Right atrium auricular region (tissue), 2 donors: ENCODE measurements at places on chromosomes 3 and 15. TPM values are rescaled to one million over a fixed set of nuclear protein-coding genes. Genes with fewer than 3 reads are reported as not detected.

DNA sequence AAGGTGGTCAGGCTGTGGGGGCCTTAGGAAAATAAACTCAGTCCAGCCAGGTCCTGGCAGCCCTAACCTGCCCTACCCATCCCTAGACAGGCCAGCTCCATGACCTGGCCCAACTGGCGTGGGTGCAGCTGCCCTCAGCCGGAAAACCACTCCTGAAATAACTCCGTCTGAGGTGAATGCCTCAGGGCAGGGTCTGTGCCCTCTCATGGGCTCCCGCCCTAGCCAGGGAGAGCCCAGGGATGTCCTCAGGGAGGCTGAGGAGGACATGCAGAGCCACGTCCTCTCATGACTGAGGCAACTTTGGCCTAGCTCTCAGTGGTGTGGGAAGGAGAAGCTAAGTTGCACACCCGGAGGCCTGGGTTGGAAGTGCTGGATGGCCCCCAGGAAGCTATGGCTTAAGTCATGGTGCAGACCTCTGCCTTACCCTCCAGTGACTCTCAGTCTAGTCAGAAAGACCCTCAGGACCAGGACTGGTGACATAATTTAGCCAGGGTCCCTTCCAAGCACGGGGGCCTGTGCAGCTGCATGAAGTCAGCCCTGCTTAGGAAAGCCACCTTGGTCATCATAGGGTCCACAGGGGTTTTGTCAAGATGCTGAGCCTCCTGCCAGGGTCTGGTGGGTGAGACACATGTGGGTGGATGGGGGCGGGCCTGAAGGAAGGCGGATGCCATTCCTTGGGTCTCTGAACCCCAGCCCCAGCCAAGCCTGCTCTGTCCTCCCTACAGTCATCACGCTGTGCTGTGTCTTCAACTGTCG is 7.4 kb downstream of the TMIE start:
- H3K4me3 ChIP-seq: no peak overlapping the region
- no peaks in the 10 kb centered on the region for H3K27me3 ChIP-seq
- no peak for DNase-seq
- no peak overlapping the region for H3K27ac ChIP-seq
- no peaks in the 10 kb centered on the region for H3K4me1 ChIP-seq
- H3K36me3 ChIP-seq: no peaks in the 10 kb centered on the region

Gene GORASP1
- total RNA-seq: 34.3 TPM

Gene TKT
- 48.8 TPM for total RNA-seq

Gene GMPPB
- 12.0 TPM for total RNA-seq

GRCh38 chr3:172629470-172629869 is 81.4 kb downstream of the NCEH1 start:
- H3K4me3 ChIP-seq: no peak overlapping the region
- DNase-seq: no peak
- H3K27ac ChIP-seq: no peak overlapping the region
- H3K36me3 ChIP-seq: peaks cover 14% of the 10 kb centered on the region
- no peaks in the 10 kb centered on the region for H3K27me3 ChIP-seq

- peak; percentile 70 for DNase-seq
- H3K36me3 ChIP-seq: no peaks in the 10 kb centered on the region
- peaks cover 16% of the 10 kb centered on the region for H3K4me1 ChIP-seq
- peak overlapping the region; percentile 43 for H3K27ac ChIP-seq
Observed at GRCh38 chr3:55571913-55572312, 84.8 kb upstream of the WNT5A start.

GRCh38 chr3:172125053-172125452 is 85.7 kb downstream of the FNDC3B start:
- peak overlapping the region; percentile 80 for H3K27ac ChIP-seq
- no peak for DNase-seq
- no peaks in the 10 kb centered on the region for H3K27me3 ChIP-seq
- H3K4me1 ChIP-seq: peaks cover 71% of the 10 kb centered on the region
- peaks cover 10% of the 10 kb centered on the region for H3K36me3 ChIP-seq
- no peak overlapping the region for H3K4me3 ChIP-seq

DNA sequence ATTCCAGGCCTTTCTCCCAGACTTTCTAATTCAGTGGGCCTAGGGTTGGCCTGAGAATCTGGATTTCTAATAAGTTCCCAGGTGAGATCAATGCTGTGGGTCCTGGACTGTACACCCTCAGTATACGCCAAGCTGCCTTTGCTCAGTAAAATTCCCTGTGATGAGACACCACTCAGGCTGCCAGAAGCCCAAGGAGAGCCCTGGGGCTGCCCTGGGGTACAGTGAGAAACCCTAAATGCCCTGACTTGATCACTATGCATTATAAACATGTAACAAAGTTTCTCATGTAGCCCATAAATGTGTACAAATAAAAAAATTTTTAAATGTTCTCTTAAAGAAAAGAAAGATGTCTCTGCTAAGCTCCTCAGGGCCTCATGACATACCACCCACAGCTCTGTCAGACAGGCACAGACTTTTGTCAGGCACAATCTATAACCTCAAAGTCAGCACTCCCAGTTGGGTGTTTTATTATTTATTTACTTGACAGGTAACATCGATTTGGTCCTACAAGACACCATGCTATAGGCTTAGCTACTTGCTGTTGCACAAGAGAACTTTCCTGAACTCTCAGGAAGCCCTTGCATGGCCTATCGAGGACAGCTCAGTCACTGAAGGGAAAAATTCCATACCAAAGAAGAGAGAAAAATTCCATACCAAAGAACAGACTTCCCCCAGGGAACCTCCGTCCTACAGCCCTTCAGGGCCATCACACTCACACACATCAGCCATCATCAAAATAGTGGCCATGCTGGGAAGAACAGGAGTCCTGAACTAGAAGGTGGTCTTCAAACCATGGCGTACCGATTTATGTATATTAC is 22.7 kb downstream of the LARP6 start:
- H3K4me3 ChIP-seq: no peak overlapping the region
- peaks cover 28% of the 10 kb centered on the region for H3K36me3 ChIP-seq
- no peak overlapping the region for H3K27ac ChIP-seq
- H3K27me3 ChIP-seq: no peaks in the 10 kb centered on the region
- H3K4me1 ChIP-seq: peaks cover 15% of the 10 kb centered on the region

Gene ACOX2
- 11.5 TPM for total RNA-seq

Gene SLC6A1
- total RNA-seq: 1.3 TPM

DNA sequence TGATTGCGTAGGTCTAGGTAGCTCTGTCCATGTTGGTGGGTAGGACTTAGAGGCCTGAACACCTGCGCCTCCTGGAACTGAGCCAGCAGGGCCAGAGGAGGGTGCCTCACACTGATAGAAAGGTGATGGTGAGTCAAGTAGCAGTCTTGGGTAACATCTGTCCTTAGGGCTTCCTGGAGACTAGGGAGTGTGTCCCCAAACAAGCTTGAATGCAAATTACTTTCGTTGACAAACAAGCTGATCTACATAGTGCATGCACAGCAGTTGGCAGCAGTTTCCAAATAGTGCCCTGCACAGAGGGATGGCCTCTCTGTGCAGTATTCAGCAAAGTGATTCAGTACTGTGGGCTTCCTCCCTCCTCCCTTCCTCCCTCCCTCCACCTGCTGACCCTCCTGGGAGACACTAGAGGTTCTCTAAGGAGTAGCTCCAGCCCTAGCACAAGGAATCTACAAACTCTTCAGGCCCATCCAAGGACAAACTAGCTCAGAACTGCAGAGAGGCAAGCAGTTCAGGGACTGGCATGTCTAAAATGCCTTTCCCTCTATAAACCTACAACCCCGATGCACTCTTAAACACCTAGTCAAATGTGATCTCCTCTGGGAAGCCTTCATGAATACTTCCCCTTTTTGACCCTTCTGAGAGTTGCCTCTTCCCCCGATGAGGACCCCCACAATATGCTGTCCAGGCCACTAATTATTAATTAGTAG is 61.0 kb downstream of the TLE3 start:
- no peak overlapping the region for H3K27ac ChIP-seq
- H3K27me3 ChIP-seq: no peaks in the 10 kb centered on the region
- no peaks in the 10 kb centered on the region for H3K4me1 ChIP-seq
- DNase-seq: no peak
- H3K4me3 ChIP-seq: no peak overlapping the region
- no peaks in the 10 kb centered on the region for H3K36me3 ChIP-seq

GRCh38 chr3:107432646-107433045 is 55.4 kb downstream of the CCDC54 start:
- no peaks in the 10 kb centered on the region for H3K27me3 ChIP-seq
- H3K4me3 ChIP-seq: peak overlapping the region; percentile 87
- DNase-seq: no peak

Gene SELENOT
- 137 TPM for total RNA-seq

GRCh38 chr3:52534281-52535183 is 875 bp upstream of the NT5DC2 start:
- H3K36me3 ChIP-seq: no peaks in the 10 kb centered on the region
- H3K4me1 ChIP-seq: peaks cover 84% of the 10 kb centered on the region
- H3K27me3 ChIP-seq: no peaks in the 10 kb centered on the region
- peak overlapping the region; percentile 89 for H3K27ac ChIP-seq
- H3K4me3 ChIP-seq: peak overlapping the region; percentile 50
- DNase-seq: peak; percentile 72

Gene COL6A5
- total RNA-seq: not detected

Gene DGKG
- total RNA-seq: 25.1 TPM

DNA sequence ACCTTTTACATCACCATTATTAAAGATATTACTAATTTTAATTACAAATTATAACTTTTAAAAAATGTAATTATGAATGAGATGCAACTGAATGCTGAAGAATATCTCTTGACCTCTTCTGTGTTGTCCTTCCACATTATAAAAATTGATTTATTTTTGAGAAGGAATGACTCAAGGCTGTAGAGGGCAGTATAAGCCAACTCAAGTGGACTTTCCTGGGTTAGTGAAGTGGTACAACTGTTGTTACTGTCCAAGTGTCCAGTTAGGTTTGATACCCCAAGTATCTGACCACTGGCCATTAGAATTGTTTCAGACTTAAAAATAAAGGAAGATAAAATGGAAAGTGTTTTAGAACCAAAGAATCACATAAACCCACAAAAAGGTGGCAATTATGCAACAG is 51.9 kb downstream of the BBX start:
- no peaks in the 10 kb centered on the region for H3K4me1 ChIP-seq
- DNase-seq: no peak
- no peak overlapping the region for H3K27ac ChIP-seq
- no peaks in the 10 kb centered on the region for H3K27me3 ChIP-seq

Gene CAMK1
- 40.2 TPM for total RNA-seq

DNA sequence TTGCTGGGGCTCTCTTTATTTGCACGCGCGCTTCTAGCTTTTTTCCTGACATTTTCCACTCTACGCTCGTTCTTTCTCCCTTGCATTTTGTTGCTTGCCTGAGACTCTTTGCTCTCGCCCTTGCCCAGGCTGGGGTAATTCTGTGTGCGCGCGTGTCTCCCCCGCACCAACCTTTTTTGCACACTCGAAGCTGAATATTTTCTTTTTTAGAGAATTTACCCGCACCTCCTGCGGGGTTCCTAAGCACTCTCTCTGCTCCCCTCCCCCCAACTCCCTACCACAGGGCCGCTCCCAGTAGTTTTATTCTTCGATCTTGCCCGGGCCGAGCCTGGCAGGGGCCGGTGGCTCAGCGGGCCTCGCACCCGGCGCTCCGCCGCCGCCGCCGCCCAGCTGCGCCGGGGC is 732 bp downstream of the FAM43A start:
- peak overlapping the region; percentile 89 for H3K27ac ChIP-seq
- H3K27me3 ChIP-seq: no peaks in the 10 kb centered on the region
- peak overlapping the region; percentile 69 for H3K4me3 ChIP-seq
- DNase-seq: no peak

GRCh38 chr3:18247139-18247695 is 177.9 kb downstream of the SATB1 start:
- no peak overlapping the region for H3K27ac ChIP-seq
- DNase-seq: no peak

GRCh38 chr3:181103605-181104004 is 114.1 kb upstream of the DNAJC19 start:
- no peak overlapping the region for H3K4me3 ChIP-seq
- no peaks in the 10 kb centered on the region for H3K4me1 ChIP-seq
- DNase-seq: no peak
- H3K27me3 ChIP-seq: no peaks in the 10 kb centered on the region
- H3K27ac ChIP-seq: no peak overlapping the region

DNA sequence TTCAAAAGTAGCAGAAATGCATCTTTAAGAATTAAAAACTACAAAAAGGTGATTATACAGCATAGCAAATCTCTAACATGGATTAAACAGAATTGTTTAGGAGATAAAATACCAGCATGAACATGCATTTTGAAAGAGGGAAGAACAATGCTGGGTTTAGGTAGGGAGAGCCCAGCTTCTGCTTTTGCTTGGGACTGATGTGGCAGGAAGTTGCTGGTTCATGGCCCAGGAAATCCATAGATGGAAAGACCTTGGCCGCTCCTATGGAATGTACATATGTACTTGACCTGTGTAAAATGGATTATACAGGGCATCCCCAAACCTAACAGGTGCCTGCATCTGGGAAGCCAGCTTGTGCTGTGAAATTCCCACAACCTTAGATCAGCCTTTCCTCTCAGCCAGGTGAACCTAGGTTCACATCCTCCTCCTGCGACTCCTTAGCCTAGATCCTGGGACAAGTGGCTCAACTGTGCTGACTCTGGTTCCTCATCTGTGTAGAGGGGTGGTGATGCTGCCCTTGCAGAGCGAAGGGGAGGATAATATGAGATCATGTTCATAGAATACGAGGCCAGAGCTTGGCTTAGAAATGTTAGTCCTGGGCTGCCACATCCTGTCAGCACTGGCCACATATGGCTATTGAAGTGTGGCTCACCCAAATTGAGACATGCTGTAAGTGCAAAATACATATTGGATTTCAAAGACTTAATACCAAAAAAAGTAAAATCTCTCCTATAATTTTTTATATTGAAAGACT is 47.0 kb upstream of the PLXNA1 start:
- no peaks in the 10 kb centered on the region for H3K36me3 ChIP-seq
- DNase-seq: no peak
- H3K4me3 ChIP-seq: no peak overlapping the region
- no peak overlapping the region for H3K27ac ChIP-seq
- no peaks in the 10 kb centered on the region for H3K4me1 ChIP-seq
- H3K27me3 ChIP-seq: no peaks in the 10 kb centered on the region

DNA sequence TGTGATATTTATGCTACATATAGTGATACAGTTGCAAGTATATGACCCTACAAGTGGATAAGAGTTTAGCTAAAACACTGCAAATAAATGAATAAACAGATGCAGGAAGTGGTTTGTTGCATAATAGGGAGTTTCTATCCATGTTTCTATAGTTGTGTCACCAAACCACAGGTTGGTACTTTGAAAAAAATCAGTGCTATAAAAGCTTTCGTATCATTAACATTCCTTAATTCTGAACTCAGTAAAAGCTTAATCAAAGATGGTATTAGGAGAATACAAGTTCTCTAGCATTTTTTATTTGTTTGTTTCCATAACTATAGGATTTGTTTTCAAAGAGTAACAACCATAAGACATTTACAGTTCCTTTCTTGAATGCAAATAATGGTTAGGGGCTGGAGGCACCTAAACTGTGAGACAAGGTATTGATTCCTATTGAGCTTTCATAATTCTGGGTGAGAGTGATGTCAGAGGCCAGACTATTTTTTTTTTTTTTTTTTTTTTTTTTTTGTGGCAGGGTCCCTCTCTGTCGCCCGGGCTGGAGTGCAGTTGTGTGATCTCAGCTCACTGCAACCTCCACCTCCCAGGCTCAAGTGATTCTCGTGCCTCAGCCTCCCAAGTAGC is 29.6 kb downstream of the CPOX start:
- H3K27me3 ChIP-seq: no peaks in the 10 kb centered on the region
- no peak overlapping the region for H3K4me3 ChIP-seq
- no peak for DNase-seq
- H3K4me1 ChIP-seq: no peaks in the 10 kb centered on the region
- no peak overlapping the region for H3K27ac ChIP-seq
- H3K36me3 ChIP-seq: no peaks in the 10 kb centered on the region

GRCh38 chr3:178584722-178585380 is 48.6 kb downstream of the KCNMB2 start:
- DNase-seq: no peak
- H3K27ac ChIP-seq: no peak overlapping the region
- no peaks in the 10 kb centered on the region for H3K27me3 ChIP-seq
- H3K4me3 ChIP-seq: no peak overlapping the region
